AG08395 (cell line): ENCODE measurements at places on chromosomes 13 and 19.

DNA sequence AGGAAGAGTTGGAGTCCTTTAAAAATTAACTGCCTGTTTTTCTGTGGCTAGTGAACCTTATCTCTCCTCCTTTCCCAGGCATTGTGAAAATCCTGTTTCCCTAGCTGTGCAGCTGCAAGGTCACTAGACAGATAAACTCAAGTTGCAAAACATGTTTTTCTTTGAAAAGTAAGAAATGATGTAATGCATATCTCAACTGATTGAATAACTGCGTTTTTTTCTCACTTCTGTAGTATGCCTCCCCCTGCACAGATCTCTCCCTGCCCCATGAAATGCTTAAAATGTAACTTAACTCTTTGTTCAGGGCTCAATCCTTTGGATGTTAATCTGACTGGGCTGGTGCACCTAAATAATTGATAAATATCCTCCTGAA lies 27.7 kb upstream of the CYSLTR2 start:
- no peak for DNase-seq

DNA sequence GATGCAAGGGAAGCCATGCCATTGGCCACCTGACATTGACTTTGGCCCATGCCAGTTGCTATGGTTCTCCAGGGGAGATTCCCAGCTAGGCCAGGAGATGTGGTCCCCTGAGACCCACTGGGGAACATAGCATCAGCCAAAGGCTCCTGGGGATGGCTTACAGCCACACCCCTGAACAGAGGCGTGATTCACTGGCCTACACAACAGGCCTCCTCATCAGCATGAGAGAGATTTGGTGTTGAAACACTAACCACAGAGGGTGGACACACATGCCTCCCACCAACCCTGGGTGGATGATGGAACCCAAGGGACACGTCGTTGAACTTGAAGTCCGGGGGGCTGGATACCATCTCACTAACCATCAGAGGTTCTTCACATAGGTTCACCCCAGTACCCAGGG lies 14.4 kb downstream of the IQCN start:
- DNase-seq: peak; percentile 35

DNA sequence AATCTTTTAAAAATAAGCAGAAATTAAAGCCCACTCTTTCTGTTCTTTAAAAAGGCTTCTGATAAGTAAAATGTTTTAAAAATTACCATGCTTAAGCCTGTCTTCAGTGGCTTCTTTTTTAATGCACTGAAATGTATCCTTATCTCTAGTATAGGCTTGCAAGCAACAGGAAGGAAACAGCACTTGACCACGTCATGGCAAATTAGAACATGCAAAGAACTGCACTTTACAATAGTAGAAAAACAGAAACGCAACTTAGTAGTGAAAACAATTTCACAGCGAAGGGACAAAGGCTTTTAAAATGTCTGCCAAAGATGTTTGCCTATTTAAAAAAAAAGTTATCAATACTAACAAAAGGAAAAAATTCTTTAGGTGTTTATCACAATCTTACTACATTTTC lies 36.3 kb downstream of the ELF1 start:
- no peak for DNase-seq

DNA sequence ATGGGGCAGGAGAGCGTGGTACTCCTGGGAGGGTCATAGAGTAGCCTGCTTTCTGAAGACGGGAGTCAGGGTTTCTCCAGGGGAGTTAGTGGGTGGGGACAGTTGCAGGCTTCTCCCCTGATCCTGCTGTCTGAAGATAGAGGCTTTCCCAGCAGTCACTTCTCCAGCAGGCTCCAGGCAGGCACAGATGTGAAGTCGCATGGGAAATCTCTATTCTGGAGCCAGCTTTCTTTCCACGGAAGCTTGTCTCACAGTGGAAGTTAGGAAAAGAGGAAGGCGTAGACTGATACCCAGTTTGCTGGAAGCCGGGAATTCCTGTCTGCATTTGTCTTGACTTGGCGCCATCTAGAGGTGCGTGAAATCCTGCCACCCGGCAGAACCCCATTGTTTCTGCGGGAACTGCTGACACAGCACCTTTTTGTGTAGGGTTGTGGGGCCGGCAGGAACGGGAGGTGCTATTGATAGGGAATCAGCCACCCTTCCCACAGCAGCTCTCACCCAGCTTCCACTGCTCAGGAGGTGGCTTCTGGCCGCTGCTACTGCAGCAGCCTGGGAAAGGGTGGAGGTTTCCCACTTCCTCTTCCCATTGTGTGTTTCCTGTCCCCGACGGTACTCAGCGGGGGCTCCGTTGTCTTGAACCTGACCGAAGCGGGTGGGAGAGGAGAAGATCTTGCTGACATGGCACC lies 28.5 kb upstream of the NPAS1 start:
- peak; percentile 84 for DNase-seq

DNA sequence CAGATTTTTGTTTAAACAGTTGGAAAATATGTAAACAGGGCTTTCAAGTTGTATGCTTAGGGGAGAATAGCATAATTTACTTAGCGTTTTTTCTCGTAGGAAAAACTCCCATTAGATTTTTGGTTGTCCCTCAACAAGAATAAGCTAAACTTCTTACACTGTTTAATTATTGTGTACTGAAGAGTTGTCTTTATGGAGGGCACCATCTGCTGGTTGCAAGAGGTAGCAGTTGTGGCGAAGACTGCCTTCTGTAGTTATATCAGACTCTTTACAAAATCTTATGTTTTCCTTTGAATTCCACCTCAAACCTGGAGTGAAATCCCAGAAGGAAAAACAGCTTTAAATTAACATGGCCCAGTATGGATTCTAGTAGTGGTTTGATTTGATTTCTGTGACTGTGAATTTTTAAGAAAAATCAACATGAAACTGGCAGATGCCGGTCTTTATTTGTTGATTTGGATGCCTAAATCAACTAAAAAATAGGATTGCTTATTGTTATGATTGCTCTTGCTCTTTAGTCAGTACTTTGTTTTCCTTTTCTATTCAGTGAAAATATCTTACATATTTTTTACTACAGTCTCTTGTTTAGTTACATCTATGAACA lies 53.4 kb downstream of the PDS5B start:
- peak; percentile 65 for DNase-seq

GRCh38 chr13:100473087-100473486 lies 115.5 kb downstream of the GGACT start:
- no peak for DNase-seq

DNA sequence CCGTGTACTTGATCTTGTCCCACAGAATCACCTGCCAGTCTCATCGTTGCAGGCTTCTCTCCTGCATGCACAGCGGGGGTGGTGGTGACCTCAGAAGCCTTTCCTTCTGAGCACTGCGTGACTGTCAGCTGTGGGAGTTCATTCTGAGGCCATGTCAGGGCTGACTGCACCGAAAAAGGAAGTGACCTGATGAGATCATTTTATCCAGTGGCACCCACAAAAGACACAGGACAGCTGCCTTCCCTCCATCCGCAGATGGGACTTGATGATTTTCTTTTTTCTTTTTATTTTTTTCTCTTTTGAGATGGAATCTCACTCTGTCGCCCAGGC lies 89.7 kb downstream of the RAB20 start:
- no peak for DNase-seq

- DNase-seq: no peak
These were observed 32.3 kb upstream of the GJB6 start for GRCh38 chr13:20264271-20265018.

GRCh38 chr13:33578786-33579185 lies 239.2 kb upstream of the RFC3 start:
- no peak for DNase-seq

DNA sequence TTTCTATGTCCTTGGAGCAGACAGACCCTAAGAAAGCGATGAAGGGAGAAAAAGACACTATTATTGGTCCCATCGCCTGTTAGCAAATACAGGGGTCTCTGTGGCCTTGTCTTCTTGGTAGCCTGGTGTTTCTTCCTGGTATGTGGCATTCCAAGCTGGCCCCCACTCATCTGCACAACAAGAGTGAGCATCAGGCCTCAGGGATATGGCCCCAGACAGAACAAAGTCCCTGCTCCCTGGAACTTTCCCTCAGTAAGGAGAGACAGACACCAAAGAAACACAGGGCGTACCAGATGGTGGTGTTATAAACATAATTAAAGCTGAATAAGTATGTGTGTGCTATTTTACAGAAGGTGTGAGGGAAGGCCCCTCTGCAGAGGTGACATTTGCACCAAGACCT lies 48.2 kb upstream of the KPNA3 start:
- no peak for DNase-seq

- no peak for DNase-seq
These were observed 9.7 kb downstream of the PRKCSH start for GRCh38 chr19:11445141-11445540.
